ENCODE measurements at places on chromosomes 12 and 14.
A peak's percentile ranks its signal among the peaks of the same experiment; 100 is the strongest.

DNA sequence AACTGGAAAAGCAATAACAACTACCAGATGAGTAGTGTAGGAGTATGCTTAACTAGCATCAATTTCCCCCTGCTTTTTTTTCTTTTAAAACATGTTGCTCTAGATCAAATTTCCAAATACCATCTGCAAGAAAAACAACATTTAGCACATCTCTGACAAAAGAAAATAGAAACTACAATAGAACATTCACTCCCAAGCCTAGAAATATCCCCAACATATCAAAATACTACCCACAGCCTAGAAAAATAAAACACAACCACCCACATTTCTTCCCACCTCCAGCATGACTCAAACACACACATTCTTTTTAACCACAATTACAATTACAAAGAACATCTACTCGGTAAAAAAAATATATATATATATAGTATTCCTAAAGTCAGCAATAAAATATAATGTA is 120.0 kb downstream of the PPFIA2 start:
- no peak for DNase-seq

GRCh38 chr12:103632554-103633216 is 45.6 kb downstream of the STAB2 start:
- peak; percentile 89 for DNase-seq

DNA sequence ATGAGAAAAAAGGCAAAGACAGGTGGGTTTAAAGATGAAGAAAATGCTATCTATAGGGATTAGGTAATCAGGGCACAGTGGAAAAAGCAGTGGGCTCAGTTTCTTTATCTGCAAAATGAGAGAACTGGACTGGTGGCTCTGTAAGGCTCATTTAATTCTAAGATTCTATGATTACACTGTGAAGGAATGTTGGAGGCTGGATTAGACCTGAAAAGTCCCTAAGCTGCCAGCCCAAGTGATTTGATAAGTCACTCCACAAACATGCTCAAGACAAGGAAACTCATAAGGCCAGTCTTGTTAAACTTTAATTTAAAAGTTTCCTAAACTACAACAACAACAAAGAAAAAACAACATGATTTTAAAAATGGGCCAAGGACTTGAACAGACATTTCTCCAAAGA is 75.1 kb downstream of the DCAF5 start:
- no peak for DNase-seq

GRCh38 chr12:3375326-3375725 is 115.7 kb upstream of the PRMT8 start:
- no peak for DNase-seq

GRCh38 chr14:50013934-50014333 is 102.4 kb downstream of the VCPKMT start:
- DNase-seq, result no peak

DNA sequence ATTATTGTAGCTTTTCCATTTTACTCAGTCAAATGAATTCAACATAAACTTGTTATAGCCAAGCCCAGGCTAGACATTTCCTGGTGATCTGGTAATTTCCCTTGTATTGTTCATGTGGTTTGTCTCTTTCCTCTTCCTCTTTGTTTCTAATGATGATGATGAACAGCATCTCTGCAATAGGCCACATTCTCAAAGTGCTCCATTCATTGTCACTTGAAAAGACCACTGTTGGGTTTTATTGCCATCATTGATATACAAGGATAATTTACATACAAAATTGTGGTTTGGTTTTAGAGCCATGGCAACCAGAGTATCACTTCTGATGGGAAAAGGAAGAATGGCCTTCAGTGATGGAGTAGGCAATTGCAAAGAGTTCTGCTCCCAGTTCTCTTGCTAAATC is 379.3 kb downstream of the RGS6 start:
- DNase-seq, result no peak

- no peak for DNase-seq
Observed at GRCh38 chr14:47596232-47596631, 79.2 kb downstream of the MDGA2 start.

- DNase-seq, result no peak
Observed at GRCh38 chr14:64761441-64762043, 57.3 kb downstream of the PLEKHG3 start.

GRCh38 chr14:90388437-90388836 is 8.4 kb upstream of the CALM1 start:
- DNase-seq, result peak; percentile 74

GRCh38 chr12:45368841-45369489 is 153.1 kb downstream of the ANO6 start:
- DNase-seq, result no peak

DNA sequence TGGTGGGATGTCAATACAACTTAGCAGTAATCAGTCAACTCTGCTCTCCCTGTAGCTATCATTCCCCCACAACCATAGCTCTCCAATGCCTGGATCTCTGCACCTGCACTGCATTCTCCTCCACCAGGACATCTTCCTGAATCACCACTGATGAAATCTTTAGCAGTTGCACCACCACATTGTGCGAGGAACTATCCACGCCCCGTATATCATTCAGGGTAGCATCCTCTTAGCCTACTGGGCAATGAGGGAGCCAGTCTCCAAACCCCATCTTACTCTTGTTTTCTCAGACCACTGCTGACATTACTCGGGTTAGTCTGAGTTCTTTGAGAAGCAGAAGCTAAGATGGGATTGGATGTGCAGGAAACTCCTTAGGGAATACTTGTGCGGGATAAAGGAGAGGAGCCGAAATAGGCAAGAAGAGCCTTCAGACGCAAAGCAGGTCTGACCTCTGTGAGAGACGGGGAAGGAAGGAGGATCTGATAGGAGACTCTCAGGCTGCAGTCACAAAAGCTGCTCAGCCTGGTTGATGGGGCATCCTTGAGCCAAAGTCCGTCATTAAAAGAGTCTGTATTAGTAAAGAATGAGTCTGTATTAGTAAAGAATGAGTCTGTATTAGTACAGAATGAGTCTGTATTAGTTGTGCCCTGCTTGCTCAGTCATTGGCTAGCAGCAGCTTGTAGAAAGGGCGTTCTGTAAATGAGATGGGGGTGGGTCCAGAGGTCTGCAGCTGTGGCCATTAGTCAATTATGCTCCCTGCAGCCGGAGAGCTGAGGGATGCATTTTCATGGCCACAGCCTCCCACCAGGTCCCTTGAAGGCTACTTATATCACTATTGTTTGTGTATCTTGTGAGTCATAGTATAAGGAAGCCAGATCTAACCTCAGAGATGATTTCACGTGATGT is 49.6 kb upstream of the RASSF3 start:
- peak; percentile 31 for DNase-seq

DNA sequence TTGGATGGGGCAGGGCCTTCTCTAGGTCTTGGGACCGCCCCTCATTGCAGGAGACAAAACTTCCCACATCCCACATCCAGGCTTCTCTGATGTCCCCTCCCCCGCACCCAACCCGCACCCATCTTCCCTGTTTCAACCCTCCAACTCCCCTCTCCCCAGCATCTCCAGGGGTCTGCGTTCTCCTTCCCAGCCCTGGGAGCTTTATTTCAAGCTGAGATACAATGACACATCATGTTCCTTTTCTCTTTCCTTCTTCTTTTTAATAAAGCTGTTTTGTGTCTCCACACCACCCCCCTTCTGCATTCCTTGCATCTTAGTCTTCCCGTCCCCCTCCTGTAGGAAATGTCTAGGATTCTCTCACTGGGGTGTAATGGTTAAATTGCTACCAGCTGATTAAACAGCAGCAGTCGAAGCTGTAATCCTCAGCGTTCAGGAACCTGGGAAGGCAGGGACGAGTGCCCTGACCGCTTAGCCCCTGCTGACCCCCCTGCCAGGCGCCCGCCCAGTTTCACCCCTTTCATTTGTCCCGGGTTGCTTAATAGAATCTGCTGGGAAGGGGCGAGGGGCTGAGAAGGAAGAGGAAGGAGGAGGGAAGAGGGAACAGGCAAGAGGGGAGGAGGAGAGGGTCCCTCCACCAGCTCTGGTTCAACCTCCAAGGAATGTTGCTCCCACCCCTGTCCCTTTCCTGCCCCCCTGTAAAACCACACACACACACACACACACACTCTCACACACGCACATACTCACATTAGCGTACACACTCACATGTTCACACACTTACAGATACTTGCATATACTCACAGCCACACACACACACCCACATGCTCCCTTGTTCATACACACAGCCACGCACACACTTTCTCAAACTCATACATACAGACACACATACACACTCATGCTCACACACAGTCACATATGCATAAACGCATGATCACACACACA is 104.5 kb upstream of the MED13L start:
- DNase-seq, result peak; percentile 73

GRCh38 chr14:58426670-58427280 is 556 bp downstream of the TIMM9 start:
- peak; percentile 80 for DNase-seq

DNA sequence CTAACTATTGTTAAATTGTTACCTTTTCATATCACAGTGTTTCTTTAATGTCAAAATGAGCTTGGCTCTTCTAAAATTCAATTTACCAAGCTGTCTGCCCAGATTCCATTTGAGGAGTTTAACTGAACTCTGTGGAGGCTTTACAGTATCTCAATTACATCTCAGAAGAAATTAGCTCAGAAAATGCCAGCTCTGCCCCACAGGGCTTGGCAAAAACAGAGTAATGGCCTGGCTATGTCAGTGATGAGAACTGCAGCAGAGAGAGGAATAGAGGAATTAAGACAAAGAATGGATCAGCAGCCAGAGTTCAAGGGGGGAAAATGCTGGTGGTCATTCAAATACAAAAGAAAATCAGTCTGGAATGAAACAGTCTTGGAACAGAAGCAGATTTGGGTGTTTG is 15.8 kb upstream of the TMTC1 start:
- DNase-seq, result no peak

- DNase-seq, result no peak
Observed at GRCh38 chr14:54475187-54475899, 13.4 kb downstream of the GMFB start.

DNA sequence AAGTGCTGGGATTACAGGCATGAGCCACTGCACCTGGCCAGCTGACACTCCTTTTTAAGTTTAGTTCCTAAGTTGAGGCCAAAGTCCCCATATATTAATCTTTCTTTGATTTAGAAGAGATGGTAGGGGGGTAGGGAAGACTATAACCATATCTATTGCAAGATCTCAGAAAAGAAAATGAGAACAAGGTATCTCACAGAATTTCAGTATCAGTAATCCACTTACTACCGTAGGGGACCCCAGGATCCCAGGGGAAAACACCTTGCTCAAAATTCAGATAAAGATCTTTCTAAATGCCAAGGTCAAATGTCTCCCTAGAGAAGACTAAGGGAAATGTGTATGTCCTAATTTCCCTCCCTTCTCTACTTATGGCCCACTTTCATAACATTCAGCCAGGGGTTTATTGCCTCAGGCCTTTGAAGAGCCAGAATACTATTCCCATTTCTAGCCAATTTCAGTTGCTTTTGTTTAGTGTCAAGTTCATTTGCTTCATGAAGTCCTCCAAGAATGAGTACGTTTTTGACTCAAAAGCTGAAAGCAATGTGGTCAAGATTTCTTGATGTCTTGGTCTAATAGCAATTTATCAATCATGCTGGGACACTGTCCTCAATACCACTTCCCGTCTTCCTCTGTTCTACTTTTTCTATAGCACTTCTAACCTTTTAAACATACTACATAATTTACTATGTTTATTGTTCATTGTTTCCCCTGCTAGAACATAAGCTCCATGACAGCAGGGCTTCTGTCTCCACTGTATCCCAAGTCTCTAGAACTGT is 86.3 kb downstream of the DCAF5 start:
- DNase-seq, result no peak

DNA sequence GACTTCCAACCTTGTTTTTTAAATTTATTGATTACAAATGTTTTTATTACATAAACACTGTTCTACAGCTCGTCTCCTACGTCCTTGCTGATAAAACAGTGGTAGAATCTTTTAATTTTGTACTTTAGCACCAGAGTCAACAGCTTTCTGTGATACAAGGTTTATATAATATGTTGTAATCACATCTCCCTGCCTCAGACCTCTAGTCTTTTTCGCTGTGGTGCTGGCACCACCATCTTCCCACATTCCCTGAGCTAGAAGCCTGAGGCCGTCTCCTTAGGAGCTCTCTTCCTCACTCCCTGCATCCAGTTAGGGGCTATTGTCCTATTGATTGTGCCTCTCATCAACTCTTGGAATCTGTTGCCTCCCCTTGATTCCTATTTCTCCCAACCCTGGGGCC is 17.1 kb downstream of the MTHFD1 start:
- peak; percentile 26 for DNase-seq

- DNase-seq, result no peak
Observed at GRCh38 chr12:106022568-106023012, 116.2 kb downstream of the NUAK1 start.
